ENCODE measurements at places on chromosomes 11 and 22.

DNA sequence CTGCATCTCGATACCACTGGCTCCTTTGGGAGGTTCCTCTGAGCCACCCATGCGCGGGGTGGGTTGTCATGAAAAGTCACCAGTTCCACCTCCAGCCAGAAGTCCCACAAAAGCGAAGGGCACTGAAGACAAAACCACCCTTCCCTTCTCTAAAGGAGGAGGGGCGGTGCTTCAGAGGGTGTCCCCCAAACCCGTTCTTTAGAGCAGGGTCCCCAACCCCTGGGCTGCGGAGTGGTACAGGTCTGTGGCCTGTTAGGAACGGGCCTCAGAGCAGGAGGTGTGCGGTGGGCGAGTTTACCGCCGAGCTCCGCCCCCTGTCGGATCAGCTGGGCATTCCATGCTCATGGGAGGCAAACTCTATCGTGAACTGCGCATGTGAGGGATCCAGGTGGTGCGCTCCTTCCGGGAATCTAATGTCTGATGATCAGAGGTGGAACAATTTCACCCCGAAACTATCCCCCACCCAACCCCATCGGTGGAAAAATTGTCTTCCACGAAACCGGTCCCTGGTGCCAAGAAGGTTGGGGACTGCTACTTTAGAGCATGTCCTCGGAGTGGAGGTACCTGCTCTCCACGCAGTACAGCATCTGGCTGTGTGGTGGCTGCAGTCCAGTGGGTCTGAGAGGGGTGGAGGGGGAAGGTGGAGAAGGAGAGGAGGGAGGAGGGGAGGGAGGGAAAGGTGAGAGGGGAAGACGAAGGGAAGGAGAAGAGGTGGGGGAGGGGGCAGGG, 72.9 kb upstream of the SEPTIN5 start:
- peak; percentile 14 for DNase-seq

GRCh38 chr11:30960387-30960992, 374.3 kb upstream of the MPPED2 start:
- DNase-seq: peak; percentile 25

DNA sequence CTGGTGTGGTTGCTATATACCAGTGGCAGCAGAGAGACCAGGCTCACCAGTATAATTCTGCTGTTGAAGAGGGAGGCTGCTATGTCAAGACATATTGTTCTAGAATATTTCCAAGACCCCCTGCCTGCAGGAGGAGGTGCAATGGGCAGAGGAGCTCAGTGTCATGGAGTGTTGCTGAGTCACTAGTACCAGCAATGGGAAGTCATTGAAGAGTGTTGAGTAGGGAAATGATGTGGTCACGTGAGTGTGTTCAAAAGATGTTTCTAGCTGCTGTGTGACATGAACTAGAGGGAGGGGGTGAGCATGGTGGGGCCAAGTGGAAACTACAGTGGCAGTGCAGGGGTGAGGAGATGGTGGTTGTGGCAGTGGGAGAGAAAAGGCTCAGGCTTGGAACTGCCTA, 76.3 kb upstream of the BIRC3 start:
- DNase-seq: peak; percentile 61

DNA sequence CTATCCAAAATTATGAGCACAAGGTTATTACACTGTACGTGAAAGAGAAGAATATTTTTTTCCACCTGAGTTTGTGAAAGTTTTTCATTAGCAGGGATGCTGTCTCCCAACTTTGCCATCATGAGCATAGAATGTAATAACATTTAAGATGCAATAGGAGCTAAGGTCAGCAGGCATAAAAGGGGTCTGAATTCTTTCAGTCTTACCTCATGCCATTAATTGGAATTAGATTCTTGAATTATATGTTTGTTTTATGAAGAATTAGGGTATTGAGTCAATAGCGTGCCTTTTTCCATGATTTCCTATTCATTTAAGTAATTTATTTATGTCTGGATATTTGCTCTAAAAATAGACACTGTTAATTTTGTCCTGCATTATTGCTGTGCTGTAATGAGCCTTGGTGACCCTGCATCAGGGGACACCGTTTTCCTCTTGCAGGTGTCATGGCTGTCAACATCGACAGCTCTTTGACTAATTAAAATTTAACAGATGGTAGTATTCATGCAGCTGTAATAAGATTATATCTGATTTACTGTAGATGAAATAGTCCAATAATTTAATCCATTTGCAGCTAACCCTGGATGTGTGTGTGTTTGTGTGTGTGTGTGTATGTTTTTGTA, 637.5 kb downstream of the NELL1 start:
- DNase-seq: no peak

GRCh38 chr11:77125191-77125590, 2.9 kb upstream of the MYO7A start:
- DNase-seq: no peak

- peak; percentile 24 for DNase-seq
Measured at GRCh38 chr11:16737818-16738192, 642 bp upstream of the C11orf58 start.

DNA sequence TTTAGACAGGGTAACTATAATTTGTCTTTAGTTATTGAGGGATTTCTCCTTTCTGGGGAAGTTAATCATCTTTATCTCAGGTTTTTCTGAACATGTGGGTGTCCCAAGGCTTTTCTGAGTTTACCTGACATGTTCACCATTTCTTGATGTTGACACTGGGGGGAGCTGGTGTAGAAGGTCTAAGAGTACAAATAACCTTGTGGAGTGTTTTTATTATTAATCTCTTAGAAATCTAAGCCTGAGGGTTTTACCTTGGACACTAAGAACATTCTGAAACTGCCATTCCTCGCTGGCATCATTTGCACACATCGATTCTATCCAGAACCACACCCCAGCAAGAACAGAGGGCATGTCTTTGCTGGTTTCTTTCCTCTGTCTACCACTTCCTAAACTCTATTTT, 15.6 kb upstream of the C11orf91 start:
- no peak for DNase-seq

GRCh38 chr11:112455791-112456190, 195.1 kb upstream of the PLET1 start:
- peak; percentile 30 for DNase-seq

- no peak for DNase-seq
Measured at GRCh38 chr11:130651066-130651855, 202.8 kb downstream of the ADAMTS15 start.
